ENCODE measurements at places on chromosomes 16 and 17.

DNA sequence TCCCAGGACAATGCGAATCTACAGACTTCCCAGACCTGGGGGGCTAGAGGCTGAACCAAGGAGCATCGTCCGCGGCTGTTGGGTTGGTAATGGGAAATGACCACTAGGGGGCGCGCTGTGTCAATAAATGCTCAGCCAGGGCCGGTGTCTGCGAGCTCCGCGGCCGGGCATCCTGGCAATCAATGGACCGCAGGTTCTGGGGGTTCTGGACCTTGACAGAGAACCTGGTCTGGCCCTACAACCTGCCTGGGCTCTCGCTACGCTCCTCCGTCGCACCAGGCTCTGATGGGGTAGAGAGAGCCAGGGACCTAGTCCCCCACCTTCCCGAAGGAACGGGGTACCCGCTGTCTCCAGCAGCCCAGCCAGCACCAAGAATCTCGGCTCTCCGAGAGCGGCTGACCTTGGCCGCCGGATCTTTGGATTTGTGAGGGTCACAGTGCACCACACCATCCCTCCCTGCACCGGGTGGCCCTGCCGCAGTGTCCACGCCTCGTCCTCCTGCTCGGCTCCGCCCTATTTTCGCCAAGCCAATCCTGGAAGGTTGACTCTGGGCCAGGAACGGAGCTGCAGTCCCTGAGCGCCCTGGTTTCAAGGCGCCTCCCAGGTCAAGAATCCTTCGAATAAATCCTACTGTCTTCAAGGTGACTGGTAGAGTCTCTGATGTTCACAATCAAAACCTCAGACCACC, 20.4 kb upstream of the BEAN1 start:
- DNase-seq: no peak

- no peak for DNase-seq
Observed at GRCh38 chr16:17230932-17231581, 239.7 kb downstream of the XYLT1 start.

GRCh38 chr17:70563281-70563820, 394.0 kb downstream of the KCNJ2 start:
- DNase-seq: no peak

GRCh38 chr17:51010173-51010675, 110.4 kb downstream of the SPAG9 start:
- no peak for DNase-seq

DNA sequence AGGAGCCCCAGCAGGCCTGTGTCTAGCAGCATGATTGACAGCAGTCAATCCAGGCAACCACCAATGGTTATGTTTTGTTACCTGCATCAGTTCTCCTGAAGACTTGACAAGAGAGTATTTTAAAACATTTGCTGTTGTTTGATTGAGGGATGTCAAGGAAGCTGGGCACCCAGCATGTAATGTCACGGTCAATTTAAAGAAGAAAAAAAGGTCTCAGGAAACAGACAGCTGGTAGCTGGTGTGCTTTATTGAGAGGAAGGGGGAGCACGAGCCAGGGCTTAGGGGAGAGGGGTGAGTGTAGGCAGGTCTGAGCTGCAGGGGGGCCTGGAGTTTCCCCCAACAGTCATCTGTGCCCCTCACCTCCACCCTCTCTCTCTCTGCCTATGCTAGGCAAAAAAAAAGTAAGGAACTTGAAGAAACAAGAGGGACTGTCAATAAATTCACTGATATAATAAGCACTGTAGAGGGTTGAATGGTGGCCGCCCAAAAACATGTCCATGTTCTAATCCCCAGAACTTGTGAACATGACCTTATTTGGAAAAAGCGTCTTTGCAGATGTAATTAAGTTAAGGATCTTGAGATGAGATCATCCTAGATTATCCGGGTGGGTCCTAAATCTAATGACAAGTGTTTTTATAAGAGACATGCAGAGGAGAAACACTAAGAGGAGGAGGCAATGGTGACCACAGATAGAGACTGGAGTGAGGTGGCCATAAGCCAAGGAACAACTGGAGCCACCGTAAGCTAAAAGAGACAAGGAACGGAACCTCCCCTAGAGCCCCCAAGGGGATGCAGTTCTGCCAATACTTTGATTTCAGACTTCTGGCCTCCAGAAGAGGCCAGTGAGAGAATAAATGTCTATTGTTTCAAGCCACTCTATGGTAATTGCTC, 14.5 kb downstream of the TSPOAP1 start:
- no peak for DNase-seq

- no peak for DNase-seq
Observed at GRCh38 chr17:76909971-76910760, 42.0 kb downstream of the MGAT5B start.

- DNase-seq: no peak
Observed at GRCh38 chr17:35448899-35449227, 297 bp upstream of the SLFN13 start.

DNA sequence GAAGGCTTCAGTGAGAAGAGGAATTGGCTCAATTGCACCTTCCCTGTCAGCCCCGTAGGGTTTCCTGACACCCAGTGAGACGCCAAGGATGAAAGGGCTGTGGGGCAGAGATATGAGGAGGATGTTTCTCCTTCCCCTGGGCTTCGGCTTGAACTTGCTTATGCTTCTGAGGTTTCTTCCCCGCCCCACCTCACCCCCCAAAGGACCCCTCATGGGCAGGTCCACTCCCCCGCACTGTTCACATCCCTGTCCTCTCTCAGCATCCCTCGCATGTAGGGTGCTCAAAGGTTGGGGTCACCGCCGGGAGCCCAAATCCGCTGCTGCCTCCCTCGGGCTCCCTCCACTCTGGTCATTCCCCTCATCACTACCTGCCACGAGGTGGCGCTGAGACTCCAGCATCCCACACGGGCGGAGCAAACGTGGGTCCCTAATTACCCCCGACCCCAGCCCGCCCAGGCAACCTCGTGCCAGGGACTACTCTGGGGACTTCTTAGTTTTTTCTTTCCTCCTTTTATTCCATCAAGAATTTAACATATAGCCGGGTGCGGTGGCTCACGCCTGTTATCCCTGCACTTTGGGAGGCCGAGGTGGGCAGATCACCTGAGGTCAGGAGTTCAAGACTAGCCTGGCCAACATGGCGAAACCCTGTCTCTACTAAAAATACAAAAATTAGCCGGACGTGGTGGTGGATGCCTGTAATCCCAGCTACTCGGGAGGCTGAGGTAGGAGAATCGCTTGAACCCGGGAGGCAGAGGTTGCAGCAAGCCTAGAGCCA, 3.3 kb upstream of the TRARG1 start:
- DNase-seq: no peak

- DNase-seq: no peak
Observed at GRCh38 chr16:66069587-66069986, 296.9 kb upstream of the CDH5 start.

DNA sequence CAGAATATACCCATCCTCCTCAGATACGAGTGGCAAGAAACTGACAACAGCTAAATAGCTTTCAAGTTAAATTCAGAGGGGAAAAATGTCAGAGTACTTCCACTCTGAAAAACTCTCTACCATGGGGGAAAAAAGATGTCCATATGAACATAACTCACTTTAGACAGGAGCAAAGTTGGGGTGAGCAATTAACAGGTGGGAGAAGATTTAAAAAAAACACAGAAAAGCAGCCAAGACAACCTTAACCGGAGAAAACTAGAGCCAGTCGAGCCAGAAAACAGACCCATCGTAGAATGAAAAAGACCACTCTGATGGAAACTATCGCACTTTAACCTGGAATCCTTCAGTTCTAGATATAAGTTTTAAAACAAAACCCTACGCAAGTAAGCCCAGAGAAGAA, 833 bp downstream of the TERF2 start:
- no peak for DNase-seq

- DNase-seq: no peak
Observed at GRCh38 chr16:88700636-88701482, 5.3 kb downstream of the RNF166 start.

- DNase-seq: no peak
Observed at GRCh38 chr16:89076159-89076558, 17.5 kb upstream of the ACSF3 start.

DNA sequence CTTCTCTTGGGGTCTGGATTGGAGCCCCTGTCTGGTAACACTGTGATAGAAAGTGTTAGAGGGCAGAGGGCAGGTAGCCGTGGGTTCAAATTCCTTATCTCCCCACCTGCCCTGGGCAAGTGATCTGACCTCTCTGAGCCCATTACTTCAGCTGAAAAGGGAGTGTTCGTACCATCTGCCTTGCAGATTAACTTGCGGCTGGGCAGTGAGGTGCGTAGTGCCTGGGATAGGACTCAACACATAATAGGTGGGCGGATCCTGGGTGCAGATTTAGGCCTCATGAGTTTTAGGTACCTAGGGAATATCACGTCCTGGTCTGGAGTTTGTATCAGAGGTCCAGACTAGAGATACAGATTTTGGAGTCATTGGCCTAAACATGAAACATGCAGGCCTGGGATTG, 329.6 kb downstream of the CPPED1 start:
- DNase-seq: no peak

DNA sequence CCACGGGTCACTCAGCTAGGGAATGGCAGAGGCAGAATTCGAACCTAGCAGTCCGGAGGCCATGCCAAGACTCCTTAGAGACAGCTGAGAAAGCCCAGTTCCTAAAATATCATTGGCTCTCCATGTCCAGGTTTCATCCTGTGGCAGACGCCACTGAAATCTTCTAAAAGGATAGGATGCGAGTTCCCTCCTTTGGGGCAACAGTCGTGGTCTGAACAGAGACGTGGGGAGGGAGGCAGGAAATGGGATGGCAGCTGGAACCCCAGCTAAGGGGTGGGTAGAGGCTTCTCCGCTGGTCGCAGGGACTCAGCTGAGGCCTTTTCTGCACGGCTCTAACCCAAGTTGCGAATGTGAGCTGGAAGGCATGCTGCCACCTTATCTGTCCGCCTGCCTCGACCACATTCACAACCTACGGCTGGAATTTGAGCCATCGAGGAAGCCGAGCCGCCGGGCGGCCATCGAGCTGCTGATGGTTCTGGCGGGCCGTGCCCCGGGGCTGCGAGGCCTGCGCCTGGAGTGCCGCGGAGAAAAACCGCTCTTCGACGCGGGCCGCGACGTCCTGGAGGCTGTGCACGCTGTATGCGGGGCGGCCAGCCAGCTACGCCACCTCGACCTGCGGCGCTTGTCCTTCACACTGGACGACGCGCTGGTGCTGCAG, 1.9 kb upstream of the HSF4 start:
- no peak for DNase-seq

DNA sequence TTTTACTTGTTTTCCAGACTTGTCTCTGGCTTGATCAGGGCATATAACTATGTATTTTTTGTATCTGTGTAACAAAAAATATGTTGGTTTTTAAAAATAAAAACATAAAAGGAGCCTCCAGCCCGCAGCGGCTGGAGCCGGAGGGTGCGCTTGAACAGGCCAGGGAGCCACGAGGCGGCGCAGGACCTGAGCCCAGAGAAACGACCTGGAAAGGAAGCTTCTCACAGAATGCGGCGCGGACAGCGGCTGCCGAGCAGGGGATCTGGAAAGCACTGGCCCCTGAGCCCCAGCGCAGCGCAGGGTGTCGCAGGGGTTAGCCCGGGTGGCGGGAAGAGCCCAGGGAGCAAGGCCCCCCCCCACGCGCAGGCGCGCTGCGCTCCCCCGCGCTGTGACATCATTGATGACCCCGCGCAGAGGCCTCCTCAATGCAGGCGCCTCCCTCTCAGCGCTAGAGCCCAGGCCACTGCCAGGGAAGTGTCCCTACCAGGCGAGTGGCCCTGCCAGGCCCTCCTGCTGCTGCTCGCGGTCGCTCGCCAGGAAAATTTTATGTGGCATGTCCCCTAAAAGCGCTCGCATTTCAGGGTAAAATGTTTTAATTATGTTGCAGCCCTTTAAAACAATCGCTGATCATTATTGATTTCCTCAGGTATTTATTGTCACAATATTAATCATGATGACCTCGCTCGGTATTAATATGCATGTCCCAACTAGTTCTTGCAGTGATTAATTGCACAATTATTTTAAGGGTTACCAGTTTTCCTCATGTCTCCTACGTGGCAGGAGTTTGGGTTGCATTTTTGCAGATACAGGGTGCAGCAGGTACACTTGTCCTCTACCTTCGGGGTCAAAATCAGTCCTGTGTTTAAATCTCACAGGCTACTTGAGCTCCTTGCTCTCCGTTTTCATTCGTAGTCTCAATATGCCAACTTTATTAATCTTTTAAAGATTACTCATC, 134.2 kb downstream of the USP22 start:
- DNase-seq: peak; percentile 10

GRCh38 chr16:5062790-5063765, 2.7 kb downstream of the C16orf89 start:
- no peak for DNase-seq

DNA sequence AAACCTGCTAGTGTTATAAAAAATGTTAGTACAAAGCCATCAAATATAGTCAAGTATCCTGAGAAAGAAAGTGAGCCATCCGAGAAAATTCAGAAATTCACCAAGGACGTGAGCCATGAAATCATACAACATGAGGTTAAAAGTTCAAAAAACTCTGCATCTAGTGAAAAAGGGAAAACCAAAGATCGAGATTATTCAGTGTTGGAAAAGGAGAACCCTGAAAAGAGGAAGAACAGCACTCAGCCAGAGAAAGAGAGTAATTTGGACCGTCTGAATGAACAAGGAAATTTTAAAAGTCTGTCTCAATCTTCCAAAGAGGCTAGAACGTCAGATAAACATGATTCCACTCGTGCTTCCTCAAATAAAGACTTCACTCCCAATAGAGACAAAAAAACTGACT, 31.7 kb downstream of the RBBP6 start:
- no peak for DNase-seq

GRCh38 chr16:74563828-74564263, 43.1 kb downstream of the GLG1 start:
- no peak for DNase-seq

GRCh38 chr16:9966569-9967157, 215.6 kb downstream of the GRIN2A start:
- DNase-seq: no peak

GRCh38 chr17:34442387-34443111, 79.5 kb upstream of the CCL1 start:
- no peak for DNase-seq

GRCh38 chr16:53445534-53445933, 11.3 kb downstream of the RBL2 start:
- DNase-seq: no peak

DNA sequence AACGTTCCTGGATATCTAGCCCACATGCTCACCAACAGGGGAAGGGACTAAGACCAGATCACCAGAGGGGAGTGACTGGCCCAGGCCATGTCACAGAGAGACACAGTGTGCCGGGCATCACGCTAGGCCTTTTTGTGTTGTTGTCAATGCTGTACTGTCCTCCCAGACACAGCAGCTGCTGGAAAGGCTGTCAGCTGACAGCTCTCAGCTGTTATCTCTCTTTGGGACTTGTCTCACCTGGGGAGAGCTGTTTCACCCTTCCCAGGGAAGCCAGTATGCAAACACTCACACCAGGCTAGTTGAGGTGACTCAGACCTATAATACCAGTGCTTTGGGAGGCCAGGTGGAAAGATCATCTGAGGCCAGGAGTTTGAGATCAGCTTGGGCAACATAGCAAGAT, 19.4 kb downstream of the UNC45B start:
- no peak for DNase-seq
